ENCODE measurements at places on chromosomes 1 and 21. TPM values are rescaled to one million over a fixed set of nuclear protein-coding genes. Genes with fewer than 3 reads are reported as not detected.

AGRN gene
- 25.5 TPM for total RNA-seq

BRDT gene
- not detected for total RNA-seq

RORC gene
- 8.1 TPM for total RNA-seq

CA6 gene
- total RNA-seq = not detected

SPTA1 gene
- total RNA-seq = 0.25 TPM

SLC9C2 gene
- not detected for total RNA-seq

LRRC3 gene
- 2.5 TPM for total RNA-seq

SPRR2B gene
- total RNA-seq = not detected

GJA8 gene
- total RNA-seq = not detected

PTTG1IP gene
- 165 TPM for total RNA-seq

NPR1 gene
- total RNA-seq = 45.9 TPM

COL11A1 gene
- total RNA-seq = not detected

FCGR3A gene
- 14.2 TPM for total RNA-seq

ESPN gene
- total RNA-seq = 77.1 TPM

PLA2G2D gene
- not detected for total RNA-seq

PROX1 gene
- 4.7 TPM for total RNA-seq

TBX19 gene
- 3.9 TPM for total RNA-seq

ADCY10 gene
- total RNA-seq = not detected

ETV3 gene
- total RNA-seq = 37.3 TPM

LMX1A gene
- not detected for total RNA-seq

LAD1 gene
- total RNA-seq = 91.8 TPM

RYR2 gene
- total RNA-seq = 1.5 TPM

THEM5 gene
- total RNA-seq = 0.98 TPM

C8B gene
- not detected for total RNA-seq

OR2L2 gene
- 0.25 TPM for total RNA-seq

FAM167B gene
- total RNA-seq = 3.7 TPM

CR1 gene
- 2.5 TPM for total RNA-seq

ATP1B1 gene
- total RNA-seq = 27.5 TPM

CCDC27 gene
- not detected for total RNA-seq

RGSL1 gene
- total RNA-seq = not detected

WLS gene
- 68.0 TPM for total RNA-seq

Data from vagina (tissue), 2 donors.